GM13977 (cell line): ENCODE measurements at places on chromosomes 11 and 22.

GRCh38 chr11:24199461-24199860 lies 297.4 kb upstream of the LUZP2 start:
- DNase-seq, result no peak

GRCh38 chr11:396948-397548 lies 3.0 kb downstream of the PKP3 start:
- DNase-seq, result peak; percentile 95

DNA sequence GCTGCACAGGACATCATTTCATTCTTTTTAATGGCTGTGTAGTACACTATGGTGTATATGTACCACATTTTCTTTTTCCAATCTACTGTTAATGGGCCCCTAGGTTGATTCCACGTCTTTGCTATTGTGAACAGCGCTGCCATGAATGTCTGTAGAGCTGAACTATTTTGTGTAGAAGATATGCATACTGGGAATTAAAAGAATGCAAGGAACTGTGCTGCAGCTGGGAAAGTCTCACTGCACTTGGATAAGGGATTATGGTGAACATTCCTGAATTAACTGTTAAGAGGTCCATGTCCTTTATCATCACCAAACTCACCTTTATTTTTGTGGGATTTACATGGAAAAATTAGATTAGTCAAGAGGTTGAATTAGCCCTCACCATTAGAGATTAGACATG lies 224.7 kb downstream of the SNX19 start:
- DNase-seq, result no peak

- no peak for DNase-seq
These were observed 243 bp upstream of the SYT9 start for GRCh38 chr11:7251487-7251835.

GRCh38 chr11:130606178-130606577 lies 157.7 kb downstream of the ADAMTS15 start:
- DNase-seq, result no peak

- no peak for DNase-seq
These were observed 5.4 kb downstream of the PLXNB2 start for GRCh38 chr22:50302041-50302541.
